ENCODE measurements at places on chromosomes 2 and 18. TPM values are rescaled to one million over a fixed set of nuclear protein-coding genes. Genes with fewer than 3 reads are reported as not detected.

DNA sequence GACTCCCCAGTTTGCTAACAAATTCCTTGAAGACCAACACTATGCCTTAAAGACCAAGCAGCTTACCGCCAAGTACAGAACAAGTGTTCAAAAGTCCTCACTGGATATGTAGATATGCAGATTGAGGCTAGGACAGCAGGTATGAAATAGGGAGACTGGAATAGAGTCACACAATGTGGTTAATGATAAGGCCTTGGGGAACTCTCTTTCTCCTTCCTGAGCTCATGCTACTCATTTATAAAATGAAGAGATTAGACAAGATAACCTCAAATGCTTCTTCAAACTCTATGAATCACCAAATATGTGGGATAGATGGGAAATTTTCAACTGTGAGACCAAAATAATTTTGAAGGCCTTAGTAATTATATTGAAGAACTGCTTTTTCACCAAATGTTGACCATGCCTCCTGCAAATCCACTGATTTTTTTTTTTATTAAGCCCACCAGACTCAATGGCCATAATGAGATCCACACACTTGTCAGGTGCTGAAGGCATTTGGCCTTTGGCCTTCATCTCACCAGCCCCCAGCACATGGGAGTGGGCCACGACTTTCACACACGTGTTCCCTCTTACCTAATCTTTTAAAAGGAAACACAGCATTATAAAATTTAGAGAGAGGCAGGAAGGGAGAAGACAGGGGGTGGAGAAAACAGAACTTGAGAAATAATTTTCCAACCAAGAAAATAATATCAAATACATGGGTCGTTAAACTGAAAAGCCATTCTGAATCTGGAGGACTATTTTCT, 181.5 kb downstream of the EN1 start:
- no peaks in the 10 kb centered on the region for H3K36me3 ChIP-seq
- H3K27me3 ChIP-seq, result peaks cover 3% of the 10 kb centered on the region
- no peaks in the 10 kb centered on the region for H3K4me1 ChIP-seq

GRCh38 chr2:54895730-54896129, 154.5 kb downstream of the RTN4 start:
- no peak overlapping the region for H3K4me3 ChIP-seq
- no peak overlapping the region for H3K27ac ChIP-seq
- no peaks in the 10 kb centered on the region for H3K27me3 ChIP-seq
- H3K36me3 ChIP-seq, result no peaks in the 10 kb centered on the region
- DNase-seq, result no peak

The CACNB4 gene
- 0.36 TPM for total RNA-seq

DNA sequence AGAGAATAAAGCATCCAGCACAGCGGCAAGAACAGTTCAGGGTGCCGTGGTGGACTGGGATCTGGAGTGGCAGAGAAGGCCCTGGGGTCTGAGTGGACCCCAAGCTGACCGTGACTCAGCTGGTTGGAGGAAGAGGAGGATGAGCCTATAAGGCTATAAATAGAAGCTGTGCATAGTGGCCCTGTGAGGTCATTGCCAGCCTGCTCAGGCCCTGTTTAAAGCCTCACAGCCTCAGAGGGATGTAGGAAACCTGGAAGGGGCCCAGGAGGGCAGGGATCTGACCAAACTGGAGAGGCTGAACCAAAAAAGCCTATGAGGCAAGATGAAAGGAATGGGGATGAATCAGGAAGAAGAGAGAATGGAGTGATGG, 11.3 kb upstream of the DES start:
- no peaks in the 10 kb centered on the region for H3K36me3 ChIP-seq
- no peak for DNase-seq
- peaks cover 8% of the 10 kb centered on the region for H3K27me3 ChIP-seq
- H3K4me1 ChIP-seq, result no peaks in the 10 kb centered on the region
- H3K4me3 ChIP-seq, result no peak overlapping the region
- no peak overlapping the region for H3K27ac ChIP-seq

DNA sequence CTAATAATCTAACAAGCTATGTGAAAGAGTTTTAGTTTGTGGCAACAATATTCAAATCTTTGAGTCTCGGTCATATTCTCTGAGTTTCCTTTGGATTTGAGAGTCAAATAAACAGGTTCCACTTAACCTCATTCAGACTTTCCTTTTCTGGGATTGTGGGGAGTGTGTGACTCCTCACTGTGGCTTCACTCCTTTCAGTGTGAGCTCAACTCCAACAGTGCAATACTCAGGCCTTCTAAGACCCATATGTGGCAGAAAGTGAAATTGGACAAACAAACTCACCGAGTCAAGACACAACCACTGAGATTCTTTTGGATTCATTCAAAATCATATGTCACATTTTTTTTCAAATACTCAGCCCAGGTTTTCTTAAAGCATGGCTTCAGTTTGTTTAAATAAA, 25.4 kb downstream of the SLC9A4 start:
- peaks cover 13% of the 10 kb centered on the region for H3K27me3 ChIP-seq
- no peaks in the 10 kb centered on the region for H3K36me3 ChIP-seq
- no peak overlapping the region for H3K27ac ChIP-seq
